Cortex of kidney (tissue), 1 donor: ENCODE measurements at places on chromosomes 5 and 9.

DNA sequence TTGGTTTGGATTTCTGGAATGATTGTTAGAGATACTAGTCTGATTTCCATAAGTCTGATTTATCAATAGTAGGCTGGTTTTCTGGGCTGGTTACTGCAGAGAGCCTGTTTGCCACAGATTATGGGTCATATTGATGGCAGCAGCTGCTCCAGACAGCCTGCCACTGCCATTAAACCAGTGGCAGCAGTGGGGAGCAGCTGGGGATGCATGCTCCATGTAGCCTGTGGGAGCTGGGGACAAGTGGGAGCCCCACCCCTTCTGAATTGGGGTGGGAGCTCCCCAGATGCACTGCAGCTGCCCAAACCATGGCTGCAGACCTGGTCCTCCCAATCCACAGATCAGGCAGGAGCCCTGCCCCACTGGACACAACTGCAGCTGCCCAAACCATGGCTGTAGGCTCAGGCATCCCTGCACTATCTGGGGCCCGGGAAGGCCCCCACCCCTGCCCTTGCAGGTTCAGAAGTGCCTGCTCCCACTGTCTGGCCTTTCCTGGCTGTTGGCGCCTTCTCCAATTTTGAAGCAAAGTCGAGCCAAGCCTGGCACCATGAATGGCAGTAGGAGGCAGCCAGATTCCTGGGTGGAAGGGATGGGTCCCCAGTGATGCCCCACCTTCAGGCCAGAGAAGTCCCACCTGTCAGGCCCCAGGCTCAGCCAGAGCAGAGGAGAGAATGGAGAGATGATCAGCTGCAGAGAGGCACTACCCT lies 402.9 kb upstream of the TYRP1 start:
- DNase-seq = no peak

DNA sequence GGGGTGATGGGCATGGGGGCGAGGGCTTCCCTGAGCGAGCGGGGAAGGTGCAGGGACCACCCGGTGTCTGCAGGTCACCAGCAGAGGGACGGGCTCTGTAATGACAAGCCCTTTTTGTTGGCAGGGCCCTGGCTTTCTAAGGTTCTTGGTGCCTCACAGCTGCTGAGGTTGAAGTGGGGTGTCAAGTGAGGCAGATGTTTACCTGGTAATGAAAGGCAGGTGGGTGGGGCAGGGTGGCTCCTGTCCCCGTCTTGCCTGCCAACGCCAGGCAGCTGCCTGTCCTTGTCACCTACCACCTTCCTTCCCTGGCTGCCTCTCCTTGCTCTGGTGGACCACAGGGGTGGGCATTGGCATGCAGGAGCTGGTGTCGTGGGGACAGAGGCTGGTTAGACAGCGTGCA lies 41.0 kb upstream of the SEMA4D start:
- DNase-seq = no peak

- no peak for DNase-seq
Observed at GRCh38 chr9:94056442-94056974, 27.8 kb upstream of the PTPDC1 start.

- DNase-seq = no peak
Observed at GRCh38 chr5:31844622-31845345, 205.9 kb downstream of the PDZD2 start.

DNA sequence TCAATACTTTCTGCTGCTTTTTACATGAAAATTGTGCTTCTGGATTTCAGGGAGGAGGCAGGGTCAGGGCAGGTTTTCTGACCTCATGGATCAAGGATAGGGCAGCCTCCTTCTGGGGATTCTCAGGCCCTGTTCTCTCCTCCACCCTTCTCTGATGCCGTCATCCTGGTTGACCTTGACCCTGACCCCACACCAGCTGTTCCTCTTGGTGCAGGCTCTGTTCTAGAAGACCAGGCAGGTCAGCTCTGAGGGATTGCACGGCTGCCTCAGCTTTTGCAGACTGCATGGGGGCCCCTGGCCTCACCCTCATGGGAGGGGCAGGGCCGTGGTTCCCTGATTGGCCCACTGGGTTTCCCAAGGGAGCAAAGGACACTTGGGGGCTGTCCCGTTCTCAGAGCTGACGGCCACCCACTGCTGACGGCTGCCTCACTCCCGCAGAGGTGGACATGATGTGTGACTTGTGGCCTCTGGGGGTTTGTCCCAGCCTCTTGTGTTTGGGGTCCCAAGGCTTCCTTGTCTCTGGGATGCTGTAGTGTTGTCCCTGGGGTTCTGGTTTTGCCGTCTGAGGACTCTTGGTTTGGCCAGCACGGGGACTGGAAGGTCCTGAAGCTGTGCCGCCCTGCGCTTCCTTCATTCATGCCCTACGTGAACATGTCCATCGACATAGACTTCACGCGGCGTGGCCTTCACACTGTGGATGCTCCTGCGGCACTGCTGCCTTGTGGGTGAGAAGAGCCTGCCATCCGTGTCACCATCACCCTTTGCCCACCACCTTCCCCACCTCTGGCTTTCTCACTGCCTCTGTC lies 34.5 kb downstream of the CEP72 start:
- DNase-seq = no peak

DNA sequence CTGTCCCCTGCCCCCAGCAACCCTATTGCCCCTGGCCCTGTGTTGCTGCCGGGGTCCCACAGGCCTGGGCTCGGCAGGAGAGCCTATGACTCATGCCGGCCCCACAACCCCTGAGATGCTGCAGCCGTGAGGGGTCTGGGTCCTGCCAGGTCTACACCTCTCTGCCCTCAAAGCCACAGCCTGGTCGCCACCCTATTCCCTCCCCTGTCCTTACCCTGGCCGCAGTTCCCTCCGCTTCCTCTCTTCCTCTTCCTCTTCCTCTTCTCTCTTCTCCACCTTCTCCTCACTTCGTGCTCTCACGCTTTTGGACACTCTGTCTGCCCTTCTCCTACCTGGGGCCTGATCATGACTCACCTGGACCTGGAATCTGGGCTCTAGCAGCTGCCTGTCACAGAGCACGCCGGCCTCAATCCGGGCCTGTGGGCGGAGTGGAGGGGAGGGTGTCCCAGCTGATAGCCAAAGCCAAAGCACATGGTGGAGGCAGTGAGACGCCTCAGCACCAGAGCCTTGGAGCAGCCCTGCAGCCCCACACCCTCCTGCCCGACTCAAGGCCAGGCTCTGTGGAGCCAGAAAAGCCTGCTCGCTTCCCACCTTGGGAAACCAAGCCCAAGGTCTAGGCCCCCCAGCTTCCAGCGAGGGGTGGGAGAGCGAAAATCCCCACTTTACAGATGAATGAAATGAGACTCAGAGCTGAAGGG lies 26.8 kb upstream of the CSF1R start:
- no peak for DNase-seq

DNA sequence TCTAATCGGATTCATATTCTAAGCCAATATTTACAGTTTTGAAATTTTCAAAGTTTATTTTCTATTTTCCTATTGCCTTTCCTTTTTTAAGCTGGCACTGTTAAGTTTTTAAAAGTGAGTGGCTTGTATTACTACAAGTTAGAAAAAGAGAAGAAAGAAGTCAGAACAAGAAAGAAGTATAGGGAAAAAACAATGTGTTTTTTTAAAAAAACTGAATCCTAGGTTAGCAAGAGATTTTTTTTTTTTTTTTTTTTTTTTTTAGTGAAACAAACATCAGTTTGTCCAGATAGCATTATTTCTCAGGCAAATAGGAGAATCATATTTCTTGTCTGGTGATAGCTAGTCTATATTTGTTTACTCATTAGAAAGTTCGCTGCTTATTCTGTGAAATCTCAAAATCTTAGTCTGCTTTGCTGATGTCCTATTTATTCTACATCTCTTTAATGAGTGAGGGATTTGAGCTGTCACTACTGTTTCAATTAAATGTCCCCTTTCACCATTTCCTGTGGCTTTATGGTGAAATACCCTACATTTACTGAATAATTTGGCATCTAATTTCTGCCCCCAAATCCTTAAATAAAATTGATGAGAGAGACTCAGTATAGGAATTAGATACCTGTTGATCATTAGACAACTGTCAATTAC lies 19.1 kb upstream of the LMNB1 start:
- no peak for DNase-seq

DNA sequence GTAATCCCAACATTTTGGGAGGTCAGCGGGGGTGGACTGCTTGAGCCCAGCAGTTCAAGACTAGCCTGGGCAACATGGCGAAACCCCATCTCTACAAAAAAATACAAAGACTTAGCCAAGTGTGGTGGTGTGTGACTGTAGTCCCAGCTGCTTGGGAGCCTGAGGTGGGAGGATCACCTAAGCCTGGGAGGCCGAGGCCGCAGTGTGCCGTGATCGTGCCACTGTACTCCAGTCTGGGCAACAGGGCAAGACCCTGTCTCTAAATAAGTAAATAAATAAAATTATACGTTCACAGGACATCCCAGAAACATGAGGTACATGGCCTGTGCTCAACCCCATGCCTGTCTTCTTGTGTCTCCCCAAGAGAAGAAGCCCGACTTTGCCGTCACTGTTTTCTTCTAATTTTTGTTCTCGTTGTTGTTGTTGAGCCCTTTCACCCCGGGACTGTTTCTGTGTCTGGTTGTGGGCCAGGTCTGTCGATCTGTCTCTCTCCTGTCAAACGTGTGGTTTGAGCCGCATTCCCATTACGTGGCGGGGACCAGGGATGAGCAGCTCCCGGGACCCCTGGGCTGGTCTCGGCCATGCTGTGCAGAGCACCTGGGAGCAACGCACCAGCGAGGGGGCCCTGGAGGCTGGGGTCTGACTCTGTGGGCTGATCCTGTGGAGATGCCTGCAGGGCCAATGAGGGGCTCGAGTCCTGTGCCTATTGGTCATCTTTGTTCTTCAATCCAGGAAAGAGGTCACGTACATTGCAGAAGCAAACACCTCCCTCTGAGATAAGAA lies 32.2 kb downstream of the NACC2 start:
- no peak for DNase-seq

GRCh38 chr5:177364159-177364962 lies 6.6 kb downstream of the RGS14 start:
- DNase-seq = no peak

DNA sequence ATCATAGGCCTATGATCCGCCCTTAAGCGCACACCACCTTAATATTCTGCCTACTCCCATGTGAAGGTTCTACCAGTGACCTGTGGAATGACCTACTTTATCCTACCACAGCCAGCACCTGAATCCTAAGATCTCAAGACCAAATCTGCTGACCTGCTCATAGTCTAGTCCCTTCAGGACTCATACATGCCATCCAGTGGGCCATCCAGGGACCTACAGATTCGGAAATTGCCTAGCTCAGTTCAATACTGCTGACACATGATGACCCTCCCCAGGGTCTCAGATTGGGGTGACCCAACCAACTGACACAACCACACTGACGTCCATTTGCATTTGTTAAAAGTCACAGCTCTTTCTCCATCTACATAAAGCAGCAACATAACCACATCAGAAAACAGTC lies 443.8 kb upstream of the ST8SIA4 start:
- DNase-seq = no peak

DNA sequence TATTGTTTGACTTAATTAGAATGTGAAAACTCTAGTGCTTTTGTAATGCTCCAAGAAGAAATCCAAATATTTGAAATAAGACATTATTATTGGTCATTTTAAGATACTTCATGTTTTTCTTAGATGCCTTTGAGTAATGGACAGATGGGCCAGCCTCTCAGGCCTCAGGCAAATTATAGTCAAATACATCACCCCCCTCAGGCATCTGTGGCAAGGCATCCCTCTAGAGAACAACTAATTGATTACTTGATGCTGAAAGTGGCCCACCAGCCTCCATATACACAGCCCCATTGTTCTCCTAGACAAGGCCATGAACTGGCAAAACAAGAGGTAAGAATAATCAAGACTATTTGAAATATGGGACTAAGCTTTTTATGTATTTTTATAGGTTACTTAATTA lies 69.2 kb upstream of the SREK1 start:
- no peak for DNase-seq

DNA sequence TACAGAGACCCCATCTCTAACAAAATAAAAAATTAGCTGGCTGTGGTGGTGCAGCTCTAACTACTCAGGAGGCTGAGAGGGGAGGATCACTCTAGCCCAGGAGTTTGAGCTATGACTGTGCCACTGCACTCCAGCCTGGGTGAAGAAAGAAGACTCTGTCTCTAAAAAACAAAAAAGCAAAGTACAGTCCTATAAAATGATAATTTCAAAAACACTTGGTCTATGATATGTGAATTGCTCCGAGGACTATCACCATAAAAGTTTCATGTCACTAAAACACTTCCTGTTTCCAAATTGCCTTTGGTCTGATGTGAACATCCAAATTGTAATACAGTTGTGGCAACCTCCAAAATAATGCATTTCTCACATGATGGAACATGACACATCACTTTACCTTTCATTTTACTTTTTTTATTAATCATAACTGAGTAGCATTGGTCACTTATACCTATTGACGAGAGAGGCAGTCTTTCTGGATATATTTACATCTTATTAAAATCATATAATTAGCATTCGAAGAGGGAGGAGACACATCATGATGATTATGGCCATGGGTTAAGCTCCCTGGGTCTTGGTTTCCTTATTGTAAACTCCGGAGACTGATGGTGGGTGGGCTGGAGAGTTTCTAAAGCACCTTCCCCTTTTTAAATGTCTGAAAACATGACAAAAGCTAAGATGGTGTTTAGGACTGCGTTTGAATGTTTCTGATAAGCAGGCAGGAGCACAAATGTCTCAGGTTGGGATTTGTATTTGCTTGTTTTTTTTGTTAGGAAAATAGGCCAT lies 25.8 kb upstream of the CD180 start:
- no peak for DNase-seq

DNA sequence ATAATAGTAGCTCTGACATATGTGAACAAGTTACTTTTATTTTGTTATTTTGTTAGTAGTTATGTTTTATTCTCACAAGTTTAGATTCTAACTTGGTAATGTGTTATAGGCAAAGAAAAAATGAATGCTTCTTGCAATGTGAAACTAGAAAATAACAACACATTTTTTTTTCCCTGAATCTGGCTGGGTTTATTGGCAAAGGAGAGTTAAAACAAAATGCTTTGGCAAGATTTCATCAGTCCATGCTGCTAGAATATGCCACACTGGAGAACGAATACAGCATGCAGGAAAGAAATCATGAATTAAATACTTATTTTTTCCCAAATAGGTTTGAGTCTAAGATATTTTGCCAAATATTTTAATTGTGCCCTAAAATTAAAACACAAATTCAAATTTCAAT lies 1048.1 kb upstream of the ACO1 start:
- no peak for DNase-seq

GRCh38 chr9:124447297-124447661 lies 3.0 kb upstream of the ADGRD2 start:
- no peak for DNase-seq

DNA sequence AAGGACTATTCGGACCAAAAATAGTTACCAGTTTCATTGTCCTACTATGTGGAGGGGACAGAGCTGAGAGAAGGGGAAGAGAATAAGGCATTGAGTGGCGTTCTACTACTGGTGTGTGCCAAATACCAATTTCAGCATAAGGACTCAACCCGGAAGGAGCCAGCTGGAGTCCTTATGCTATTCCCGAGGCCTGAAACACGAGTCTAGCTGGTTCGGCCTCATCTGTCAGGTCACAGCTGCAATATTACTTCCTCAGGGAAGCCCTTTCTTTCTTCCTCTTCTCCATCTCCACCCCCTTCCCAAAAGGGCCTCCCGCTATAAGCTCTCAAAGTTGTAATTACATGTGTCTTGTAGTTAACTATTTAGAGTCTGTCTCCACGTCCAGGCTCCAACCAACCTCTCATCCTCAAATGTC lies 20.5 kb upstream of the FER start:
- no peak for DNase-seq
